ENCODE measurements at places on chromosomes 13 and 19.

- DNase-seq = no peak
Measured at GRCh38 chr19:31233295-31233800, 115.9 kb downstream of the TSHZ3 start.

- DNase-seq = no peak
Measured at GRCh38 chr19:30450835-30451321, 78.7 kb downstream of the ZNF536 start.

DNA sequence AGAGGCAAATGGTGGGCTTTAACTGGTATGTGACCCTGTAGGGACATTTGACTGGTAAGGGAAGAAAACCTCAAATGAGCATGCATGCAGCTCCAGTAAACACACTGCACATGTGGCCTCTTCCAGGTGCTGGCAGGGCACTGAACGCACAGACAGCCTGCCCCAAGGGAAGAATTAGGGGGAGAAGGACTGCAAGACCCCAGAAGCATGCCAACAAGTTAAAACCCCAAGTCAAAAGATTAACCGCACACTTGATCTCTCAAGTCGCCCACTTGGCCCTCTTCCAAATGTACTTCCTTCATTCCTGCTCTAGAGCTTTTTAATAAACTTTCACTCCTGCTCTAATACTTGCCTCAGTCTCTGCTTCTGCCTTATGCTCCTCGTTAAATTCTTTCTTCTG is 46.9 kb upstream of the SLITRK1 start:
- no peak for DNase-seq

- DNase-seq = no peak
Measured at GRCh38 chr13:50220938-50221337, 205.7 kb downstream of the KCNRG start.

- DNase-seq = no peak
Measured at GRCh38 chr13:41488124-41488523, 30.8 kb downstream of the RGCC start.

GRCh38 chr19:35879068-35879467 is 10.7 kb downstream of the APLP1 start:
- DNase-seq = no peak

DNA sequence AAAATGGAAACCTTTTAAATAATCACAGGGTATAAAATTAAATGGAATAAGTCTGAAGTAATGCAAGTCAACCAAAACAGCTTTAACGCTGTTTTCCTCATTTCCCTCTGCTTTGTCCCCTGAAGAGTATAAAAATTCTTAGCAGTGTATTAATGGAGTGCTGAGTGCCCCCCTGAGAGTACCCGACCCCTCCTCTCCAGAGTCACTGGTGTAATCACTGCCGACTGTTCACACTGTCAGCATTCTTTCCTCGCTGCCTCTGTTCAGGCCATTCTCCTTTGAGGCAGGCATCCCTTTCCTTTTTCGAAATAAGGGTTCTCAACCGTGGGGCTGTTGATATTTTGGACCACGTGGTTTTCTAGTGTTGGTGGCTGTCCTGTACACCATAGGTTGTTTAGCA is 146.9 kb upstream of the SLC10A2 start:
- no peak for DNase-seq

- DNase-seq = no peak
Measured at GRCh38 chr19:45772130-45772840, 3.2 kb upstream of the SIX5 start.

DNA sequence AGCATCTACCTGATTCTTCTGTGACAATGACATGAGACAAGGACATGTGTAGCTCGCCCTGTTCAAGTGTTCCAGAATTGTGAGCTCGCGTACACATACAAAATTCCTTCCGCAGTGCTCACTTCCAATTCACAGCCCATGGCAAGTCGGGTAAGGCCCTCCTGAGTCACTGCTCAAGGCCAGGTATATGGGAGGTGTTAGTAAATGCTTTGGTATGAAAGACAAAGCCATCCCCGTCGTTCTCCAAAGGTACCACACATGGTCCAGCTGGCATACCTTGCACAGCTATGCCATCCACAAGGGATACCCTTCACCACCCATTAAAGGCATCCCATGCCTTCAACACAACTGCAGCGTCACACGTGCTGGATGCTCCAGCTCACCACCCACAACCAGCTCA is 4.4 kb upstream of the ELL start:
- no peak for DNase-seq

GRCh38 chr19:18746401-18747325 is 44.4 kb downstream of the COMP start:
- no peak for DNase-seq

- DNase-seq = no peak
Measured at GRCh38 chr19:46591870-46592269, 9.3 kb upstream of the CALM3 start.

DNA sequence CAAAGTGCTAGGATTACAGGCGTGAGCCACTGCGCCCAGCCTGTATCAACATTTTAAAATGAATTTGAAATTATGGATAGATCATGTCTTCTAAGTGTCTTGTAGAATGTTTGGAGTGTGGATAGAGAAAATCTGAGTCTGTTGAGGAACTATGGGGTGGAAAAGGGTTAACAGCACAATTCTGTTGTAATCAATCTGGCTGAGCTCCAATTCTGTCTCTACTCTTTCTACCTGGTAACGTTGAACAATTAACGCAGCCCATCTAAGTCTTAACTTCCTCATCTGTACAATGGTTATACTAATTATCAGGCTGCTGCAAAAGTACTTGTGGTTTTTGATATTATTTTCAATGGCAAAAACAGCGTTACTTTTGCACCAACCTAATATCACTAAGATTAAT is 4.1 kb downstream of the FPR2 start:
- no peak for DNase-seq

GRCh38 chr19:27777726-27778125 is 1435.2 kb downstream of the UQCRFS1 start:
- no peak for DNase-seq

DNA sequence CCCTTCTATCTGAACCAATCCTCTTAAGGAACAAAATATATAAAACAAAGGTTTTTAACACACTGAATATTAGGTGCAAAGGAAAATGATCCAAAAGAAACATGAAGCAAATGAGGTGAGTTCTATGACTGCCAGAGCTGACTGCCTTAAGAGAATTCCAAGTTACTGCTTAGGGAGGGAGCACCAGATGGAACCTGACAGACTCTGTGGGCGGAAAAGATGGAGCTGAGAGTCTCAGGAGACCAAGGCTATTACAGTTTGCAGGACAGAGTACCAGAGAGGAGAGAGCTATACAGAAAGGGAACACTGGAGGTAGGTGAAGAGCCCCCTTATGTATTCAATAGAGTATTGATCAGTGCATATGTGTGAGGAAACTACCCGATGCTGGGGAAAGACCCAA is 87.2 kb downstream of the B3GLCT start:
- DNase-seq = no peak

DNA sequence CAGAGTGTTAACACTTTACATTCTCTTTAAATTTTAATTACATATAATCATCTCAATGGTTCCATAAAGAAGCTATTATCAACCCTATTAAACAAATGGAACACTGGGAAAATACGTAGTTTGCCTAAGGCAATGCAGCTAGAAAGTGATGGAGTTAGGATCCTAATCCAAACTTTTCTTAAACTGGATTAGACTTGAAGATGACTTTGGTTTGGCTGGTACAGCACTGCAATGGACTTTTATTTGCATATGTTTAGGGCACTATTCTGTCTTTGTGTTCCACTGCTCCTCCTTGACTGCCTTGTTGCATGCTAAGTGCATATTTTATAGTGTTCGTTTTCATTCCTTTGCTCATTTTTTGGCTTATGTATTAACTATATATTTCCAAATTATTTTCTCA is 133.5 kb upstream of the UFM1 start:
- no peak for DNase-seq

DNA sequence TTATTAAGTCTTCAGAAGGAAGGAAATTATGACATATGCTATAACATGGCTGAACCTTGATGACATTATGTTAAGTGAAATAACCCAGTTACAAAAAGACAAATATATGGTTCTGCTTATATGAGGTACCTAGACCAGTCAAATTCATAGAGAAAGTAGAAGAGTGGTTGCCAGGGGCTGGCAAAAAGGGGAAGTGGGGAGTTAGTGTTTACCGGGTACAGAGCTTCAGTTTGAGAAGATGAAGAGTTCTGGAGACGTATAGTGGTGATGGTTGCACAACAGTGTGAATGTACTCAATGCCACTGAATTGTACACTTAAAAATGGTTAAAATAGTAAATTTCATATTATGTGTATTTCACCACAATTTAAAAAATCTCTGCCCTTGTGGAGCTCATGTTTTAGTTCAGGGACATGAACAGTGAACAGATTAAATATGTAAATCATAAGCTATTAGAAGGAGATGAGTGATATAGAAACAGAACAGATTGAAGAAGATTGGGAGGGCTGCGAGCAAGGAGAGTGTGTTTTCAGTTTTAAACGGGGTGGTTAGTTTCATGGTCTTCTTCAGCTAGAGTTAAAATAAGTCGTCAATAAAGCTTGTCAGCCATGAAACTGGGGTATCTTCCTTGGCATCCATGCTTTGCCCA is 355.2 kb downstream of the KCNRG start:
- no peak for DNase-seq

- DNase-seq = no peak
Measured at GRCh38 chr13:112723771-112724170, 33.9 kb downstream of the ATP11A start.

- DNase-seq = no peak
Measured at GRCh38 chr13:34750078-34750931, 191.8 kb upstream of the NBEA start.

- DNase-seq = no peak
Measured at GRCh38 chr13:102707467-102707866, 12.6 kb upstream of the METTL21C start.

DNA sequence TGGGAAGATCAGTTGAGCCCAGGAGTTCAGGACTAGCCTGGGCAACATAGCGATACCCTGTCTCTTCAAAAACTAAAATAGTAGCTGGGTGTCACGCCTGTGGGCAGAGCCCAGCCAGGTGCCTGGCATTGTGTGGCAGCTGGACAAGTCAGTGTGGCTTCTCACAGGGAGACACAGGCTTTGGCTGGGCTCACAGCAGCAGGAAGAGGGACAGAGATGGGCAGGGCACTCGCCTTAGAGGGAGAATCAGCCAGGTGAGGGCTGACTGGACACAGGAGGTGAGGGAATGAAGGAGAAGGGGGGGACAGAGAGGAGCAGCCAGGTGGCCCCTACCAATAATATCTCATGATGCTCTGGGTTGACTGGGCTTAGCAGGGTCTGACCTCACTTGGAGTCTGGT is 3.3 kb downstream of the FAM32A start:
- no peak for DNase-seq

GRCh38 chr19:47729468-47729798 is 15.9 kb upstream of the NOP53 start:
- DNase-seq = no peak

- no peak for DNase-seq
Measured at GRCh38 chr13:51249255-51249654, 27.1 kb downstream of the FAM124A start.
